Stimulated activated CD8-positive, alpha-beta memory T cell treated with anti-CD3 and anti-CD28 coated beads, Interleukin-2, amount 100 ng/mL, for 1 hour (primary cell): ENCODE measurements at places on chromosomes 2 and 18.

DNA sequence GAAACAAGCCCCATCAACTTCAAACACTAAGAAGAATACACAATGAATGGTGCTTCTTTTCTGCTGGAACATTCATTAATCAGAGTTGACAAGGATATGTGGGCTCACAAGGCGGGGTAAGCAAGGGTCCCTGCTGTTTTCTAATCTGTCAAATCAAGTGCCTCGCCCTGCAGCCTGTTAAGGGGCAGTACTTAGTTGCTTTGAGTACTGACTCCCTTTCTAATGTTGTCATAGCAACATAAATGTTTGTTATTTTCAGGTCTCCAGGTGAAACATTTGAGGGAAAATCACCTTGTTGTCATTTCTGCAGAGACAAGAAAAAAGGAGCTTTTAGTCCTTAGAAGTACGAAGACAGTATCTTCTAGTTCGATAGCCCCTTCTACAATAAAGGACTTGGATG lies 284.7 kb upstream of the PKDCC start:
- DNase-seq, result no peak

DNA sequence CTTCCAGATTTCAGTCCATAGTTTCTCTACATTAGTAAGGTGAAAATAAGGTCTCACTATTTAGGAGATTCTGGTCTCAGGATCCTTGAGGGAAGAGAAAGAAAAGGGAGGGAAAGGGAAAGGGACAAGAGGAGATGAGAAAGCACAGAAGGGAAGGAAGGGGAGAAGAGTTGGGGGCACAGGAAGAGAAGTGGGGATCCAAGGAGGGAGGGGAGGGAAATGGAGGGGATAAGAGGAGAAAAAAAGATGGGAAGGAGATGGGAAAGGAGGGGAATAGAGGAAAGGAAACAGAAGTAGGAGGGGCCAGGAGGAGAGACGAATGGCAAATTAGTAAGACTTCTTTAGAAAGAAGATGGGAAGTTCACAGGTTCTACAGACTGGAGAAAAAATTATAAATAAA lies 39.2 kb upstream of the SPTBN1 start:
- DNase-seq, result no peak

DNA sequence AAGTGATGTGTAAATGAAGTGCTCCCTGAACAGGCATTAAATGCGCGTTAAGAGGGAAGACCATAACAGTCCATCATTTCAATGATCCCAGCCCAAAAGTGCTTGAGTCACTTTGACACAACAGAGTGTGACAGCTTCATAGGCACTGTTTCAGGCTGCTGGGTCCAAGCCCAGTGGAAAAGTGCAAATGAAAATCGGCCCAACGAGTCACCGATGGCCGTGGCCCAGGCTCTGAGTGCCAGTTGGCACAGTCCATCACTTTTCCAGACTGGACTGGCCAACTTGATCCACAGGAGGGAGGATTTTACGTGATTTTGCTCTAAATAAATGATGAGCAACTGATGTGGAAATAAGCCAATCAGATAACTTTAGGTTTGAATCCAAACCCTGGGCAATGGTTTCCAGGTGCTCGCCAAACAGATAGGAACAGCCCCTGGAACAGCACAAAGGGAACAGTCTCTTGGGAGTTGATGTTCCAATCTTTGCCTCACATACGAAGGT lies 114.0 kb downstream of the SP3 start:
- no peak for DNase-seq

- no peak for DNase-seq
These were observed 55.6 kb downstream of the THUMPD2 start for GRCh38 chr2:39723497-39723896.

DNA sequence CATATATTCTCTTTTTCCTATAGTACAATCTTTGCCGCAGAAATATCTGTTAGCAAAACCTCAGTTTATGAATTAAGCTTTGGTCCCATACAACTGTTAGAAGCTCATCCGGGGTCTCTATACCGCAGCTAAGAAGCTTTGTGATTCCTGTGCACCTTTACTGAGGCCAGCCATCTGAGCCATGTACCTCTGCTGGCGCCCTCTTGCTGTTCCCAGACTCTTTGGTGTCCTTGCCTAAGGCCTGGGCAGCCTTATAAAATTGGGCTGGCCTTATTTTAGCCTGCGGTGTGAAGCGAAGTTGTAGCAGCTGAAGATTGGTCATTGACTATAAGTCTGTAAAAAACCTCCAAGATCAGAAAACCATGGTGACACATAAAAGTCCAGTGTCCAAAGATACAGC lies 1135.1 kb upstream of the CHAC2 start:
- DNase-seq, result no peak

DNA sequence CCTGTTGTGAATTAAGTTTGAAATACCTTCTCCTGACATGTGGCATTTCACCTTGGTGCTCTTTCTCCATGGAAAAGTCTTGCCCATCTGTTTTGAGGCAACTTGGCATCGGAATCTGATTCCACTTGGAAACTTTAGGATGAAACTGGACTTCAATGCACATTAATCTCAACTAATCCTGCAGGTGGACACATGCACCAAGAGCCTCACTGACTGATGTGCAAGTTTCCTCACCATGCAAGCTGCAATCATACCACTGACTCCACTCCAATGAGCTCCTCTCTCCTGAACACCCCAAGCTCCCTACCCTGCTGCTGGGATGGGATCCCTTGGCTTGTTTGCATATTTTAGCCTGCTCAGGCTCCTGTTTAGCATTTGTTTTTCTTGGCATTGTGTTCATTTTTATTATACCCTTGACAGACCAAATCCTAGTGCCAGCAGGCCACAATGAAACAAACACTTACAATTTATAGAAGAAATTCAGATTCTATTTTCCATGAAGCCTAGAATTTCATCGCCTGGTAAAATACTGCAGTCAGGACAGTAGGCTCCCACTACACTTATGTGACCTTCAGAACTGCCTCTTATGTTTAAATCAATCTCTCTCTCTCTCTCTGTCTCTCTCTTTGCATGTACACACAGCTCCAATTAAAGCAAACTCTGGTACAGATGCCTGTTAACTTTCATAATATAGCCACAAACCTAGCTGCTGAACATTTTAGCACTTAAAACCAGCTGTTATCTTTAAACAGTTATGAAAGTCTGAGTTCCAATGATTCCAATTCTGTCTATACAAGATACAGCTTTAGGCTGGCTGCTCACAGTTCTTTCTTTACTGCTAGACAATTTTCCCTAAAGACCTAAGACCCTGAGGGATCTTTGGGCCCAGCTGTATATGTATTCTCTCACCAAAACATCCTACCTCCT lies 141.5 kb downstream of the OSR1 start:
- DNase-seq, result no peak

DNA sequence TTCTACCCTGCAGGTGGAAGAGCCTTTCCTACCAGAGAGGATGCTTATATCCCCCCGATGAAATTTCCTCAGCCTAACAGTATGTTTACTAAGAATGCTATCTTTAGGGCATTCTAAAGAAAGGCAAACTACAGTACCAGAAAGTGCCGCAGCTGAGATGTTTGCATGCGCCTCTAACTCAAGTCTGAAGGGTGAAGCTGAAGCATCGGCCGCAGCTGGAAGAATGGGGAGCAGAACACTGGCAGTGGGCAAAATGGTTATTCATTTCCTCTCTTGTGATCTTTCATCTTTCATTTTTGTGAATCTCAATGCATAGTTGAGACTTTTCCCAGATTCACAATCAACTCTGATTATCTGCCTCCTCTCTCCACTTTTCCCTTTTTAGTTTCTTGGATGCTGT lies 648.2 kb upstream of the ZEB2 start:
- DNase-seq, result no peak

DNA sequence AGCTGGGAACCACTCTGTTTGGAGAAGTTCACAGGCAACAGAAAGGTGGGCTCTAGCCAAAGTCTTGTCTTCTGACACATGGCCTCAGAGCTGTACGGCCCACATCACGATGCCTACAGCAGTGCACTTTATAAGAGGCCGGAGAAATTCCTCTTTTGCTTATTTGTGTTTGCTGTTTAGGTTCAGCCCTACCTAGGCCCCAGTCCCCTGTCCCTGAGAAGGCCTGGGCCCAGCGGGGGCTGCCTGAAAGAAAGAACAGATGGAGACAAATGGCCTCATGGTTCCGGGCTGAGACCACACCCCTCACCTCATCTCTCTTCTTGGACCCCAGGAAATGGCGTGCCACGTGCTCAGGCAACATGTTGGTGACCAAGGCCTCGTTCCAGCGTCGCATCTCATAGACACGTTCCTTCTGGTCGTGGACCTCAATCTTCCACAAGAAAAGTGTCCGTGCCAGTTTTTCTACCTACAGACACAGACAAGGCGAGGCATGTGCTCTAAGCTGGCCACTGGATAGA lies 30.9 kb downstream of the CENPO start:
- no peak for DNase-seq

- DNase-seq, result no peak
These were observed 17.8 kb downstream of the RASGRP3 start for GRCh38 chr2:33494155-33494779.

DNA sequence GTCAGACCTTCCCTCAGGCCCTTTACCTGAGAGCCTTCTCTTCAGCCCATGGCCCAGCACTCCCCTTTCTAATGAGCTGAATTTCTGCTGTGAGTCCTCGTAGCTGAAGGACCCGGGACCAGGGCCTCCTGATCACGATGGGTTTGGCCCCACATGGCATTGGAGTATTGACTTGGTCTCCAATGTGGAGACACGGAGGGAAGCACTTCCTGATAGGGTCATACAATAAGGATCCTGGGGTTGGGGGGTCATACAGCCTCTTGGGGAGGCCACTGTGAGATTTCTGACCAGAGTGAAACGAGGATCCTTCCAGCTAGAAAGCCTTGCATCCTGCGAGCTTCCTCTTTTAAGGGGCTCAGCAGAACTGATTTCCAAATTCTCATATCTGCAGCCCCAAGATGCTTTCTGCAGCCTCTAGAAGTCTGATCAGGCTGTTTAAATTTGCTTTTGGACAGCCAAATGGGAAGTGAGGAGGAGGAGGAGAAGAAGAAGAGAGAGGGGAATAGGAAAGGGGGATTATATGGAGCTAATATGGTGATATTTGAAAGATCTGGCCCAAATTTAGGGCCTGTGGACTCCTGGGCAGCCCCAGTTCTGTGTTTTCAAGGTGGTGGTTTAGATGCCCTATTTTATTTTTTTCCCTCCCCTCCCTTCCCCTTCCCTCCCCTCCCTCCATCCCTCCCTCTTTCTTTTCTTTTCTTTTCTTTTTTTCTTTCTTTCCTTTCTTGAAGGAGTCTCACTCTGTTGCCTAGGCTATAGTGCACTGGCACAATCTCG lies 38.9 kb downstream of the RHOB start:
- DNase-seq, result no peak

DNA sequence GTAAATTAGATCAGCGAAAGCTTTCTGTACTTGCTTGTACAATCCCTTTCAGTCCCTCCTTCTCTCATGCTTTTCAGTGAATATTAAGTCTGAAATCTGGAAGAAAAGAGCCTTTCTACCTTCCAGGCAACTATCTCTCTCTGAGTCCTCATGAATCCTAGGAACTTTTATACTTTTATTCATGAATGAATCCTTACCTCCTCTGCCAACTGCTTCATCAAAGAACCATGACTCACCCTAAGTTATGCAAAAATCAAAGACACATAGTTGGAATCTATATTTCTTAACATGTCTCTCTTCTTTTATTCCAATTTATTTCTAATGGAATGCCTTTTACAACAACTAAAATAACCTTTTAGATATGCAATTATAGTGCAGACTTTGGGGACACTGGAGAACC lies 394.2 kb downstream of the CLIP4 start:
- no peak for DNase-seq

- DNase-seq, result no peak
These were observed 566.2 kb downstream of the GALR1 start for GRCh38 chr18:77815666-77816338.

- no peak for DNase-seq
These were observed 20.9 kb downstream of the SLC40A1 start for GRCh38 chr2:189559579-189560272.

DNA sequence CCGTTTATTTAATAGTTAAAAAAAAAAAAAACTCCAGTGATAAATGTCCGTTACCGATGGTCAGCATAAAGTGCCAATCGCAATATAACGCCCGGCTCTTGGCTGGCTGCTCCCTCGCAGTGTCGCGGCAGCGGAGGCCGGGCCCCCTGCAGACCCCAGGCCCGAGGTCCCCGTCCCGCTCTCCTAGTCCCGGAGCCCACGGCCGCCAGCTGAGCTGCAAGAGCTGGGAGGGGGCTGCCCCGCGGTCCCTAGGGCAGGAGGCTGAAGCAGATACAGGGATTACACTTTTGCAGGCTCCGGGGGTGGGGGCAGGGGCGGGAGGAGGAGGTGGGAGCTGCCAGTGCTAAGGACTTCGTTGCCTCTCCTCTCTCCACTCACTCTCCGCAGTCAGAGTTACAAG lies 6.9 kb downstream of the OSR1 start:
- DNase-seq, result no peak

DNA sequence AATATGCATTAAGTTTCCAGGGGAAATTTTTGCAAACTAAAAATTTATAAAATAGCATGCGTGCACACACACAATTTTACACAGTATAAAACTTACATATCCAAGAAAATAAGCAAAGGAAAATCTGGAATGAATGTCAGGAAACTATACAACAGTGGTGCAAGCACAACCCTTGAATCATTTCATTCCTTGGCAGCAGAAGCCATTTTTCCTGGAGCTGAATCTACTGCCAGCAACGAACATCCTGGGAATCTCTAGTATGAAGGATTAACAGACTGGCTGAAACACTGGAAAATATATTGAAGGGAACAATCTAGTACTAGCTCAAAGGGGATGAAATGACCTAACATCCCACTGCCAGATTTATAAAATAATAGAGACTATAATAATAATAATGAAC lies 235.3 kb downstream of the DYM start:
- no peak for DNase-seq

DNA sequence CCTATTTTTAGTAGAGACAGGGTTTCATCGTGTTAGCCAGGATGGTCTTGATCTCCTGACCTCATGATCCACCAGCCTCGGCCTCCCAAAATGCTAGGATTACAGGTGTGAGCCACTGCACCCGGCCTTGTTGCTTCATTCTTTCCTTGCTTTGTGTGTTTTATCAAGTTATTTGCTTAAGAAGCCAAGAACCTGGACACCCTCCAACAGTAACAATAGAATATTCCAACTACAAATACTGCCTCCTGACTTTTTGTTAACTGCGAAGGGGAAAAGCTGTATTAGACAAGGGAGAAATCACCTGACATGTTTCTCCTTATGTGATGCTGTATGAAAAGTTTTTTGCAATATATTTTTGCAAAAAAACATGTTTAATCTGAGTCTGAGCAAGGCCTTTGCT lies 297.2 kb downstream of the NCKAP5 start:
- DNase-seq, result no peak

GRCh38 chr2:98828369-98828744 lies 97.4 kb upstream of the MGAT4A start:
- no peak for DNase-seq
